ENCODE measurements at places on chromosomes 2 and 18.

GRCh38 chr2:100765481-100765880 is 54.5 kb upstream of the NPAS2 start:
- no peak for ATAC-seq

GRCh38 chr18:59198215-59198614 is 21.7 kb upstream of the GRP start:
- no peak for ATAC-seq

GRCh38 chr2:168201584-168202116 is 45.7 kb downstream of the STK39 start:
- no peak for ATAC-seq

- no peak for ATAC-seq
Measured at GRCh38 chr2:16072638-16073290, 132.4 kb downstream of the MYCN start.

- no peak for ATAC-seq
Measured at GRCh38 chr2:113861740-113862139, 28.1 kb upstream of the ACTR3 start.

GRCh38 chr2:209600341-209601171 is 171.1 kb upstream of the UNC80 start:
- no peak for ATAC-seq
